ENCODE measurements at places on chromosomes 4 and X.

- DNase-seq = no peak
Observed at GRCh38 chr4:74278490-74278889, 29.8 kb upstream of the EPGN start.

GRCh38 chr4:145898466-145898865 lies 40.2 kb downstream of the ZNF827 start:
- no peak for DNase-seq

GRCh38 chrX:78950009-78950835 lies 5.0 kb downstream of the P2RY10 start:
- DNase-seq = no peak

DNA sequence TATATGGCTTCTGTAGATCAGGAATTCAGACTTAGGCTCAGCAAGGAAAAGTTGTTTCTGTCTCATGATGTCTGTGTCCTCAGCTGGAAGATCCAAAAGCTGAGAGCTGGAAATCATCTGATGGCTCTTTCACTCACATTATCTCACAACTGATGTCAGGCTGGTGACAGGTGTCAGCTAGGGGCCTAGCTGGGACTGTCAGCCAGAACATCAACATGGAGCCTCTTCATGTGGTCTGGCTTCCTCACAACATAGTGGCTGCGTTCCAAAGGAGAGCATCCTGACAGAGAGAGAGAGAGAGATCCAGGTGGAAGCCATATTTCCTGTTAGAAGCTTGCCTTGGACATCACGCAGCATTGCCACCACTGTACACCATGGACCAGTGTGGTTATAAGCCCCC lies 10.6 kb upstream of the INTS6L start:
- DNase-seq = no peak

DNA sequence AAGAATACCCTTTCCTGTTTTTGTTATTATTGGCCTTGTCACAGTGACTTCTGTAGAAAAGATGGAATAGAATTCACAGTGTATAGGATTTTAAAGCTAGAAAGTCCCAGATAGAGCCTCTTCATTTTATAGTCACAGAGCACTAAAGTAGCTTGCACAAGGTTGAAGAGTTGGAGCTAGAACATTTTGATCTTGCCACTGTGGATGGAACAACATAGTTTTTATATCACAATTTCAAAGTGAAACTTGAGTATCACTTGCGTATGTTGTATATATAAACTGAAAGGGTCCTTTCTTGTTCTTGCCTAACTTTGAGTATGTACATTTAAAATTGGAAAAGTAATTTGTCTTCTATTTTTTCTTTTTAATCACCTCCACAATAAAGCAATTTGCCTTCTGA lies 2.7 kb downstream of the USO1 start:
- DNase-seq = no peak

DNA sequence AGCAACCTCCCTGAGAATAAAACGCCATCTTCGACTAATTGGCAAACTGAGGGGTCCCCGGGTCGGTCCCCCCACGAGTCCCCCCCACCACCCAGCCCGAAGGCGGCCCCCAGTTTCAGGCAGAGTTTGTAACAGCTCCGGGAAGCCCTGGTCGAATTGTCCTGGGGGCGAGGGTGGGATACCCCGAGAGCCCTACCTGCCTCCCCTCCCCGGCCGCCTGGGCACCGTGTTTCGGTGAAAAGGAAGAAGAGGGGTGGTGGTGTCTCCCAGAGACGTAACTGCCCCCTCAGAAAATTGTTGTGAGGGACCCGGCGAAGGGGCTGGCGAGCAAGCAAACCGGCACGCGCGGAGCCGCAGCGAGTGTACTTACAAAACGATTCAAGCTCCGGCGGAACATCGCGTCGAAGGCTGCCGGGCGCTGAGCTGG lies 1.2 kb downstream of the ATP11C start:
- no peak for DNase-seq
